ENCODE measurements at places on chromosomes 1 and 21.

- no peak for DNase-seq
Observed at GRCh38 chr1:167594822-167595221, 35.2 kb upstream of the RCSD1 start.

DNA sequence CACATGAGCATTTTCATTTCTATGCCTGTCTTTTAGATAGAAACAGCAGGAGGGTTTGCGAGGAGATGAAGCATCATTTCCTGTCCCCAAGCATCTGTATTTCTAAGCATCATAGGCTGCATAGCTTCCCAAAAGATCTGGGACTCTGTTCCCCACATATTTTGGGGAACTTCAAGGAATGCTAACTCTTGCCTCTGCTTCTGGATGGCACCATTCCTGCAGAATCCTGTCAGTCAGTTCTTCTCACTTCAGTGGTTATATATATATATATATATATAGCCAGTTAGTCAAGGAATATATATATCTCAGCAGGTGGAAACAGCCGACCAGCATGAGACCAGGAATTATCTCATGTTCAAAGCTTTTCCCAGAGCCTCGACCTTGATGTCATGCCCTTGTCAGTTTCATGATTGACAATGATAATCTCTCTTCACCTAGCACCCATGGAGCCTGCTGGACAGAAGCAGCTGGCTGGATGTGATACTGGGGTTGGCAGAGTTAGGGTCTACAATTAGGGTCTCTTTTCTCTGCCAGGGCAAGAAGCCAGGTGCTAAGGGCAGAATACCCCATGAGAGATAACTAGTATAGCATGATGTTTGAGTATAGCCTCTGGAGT is 2.4 kb downstream of the PFKFB2 start:
- no peak for DNase-seq

GRCh38 chr1:167273027-167273800 is 52.5 kb downstream of the POU2F1 start:
- no peak for DNase-seq

DNA sequence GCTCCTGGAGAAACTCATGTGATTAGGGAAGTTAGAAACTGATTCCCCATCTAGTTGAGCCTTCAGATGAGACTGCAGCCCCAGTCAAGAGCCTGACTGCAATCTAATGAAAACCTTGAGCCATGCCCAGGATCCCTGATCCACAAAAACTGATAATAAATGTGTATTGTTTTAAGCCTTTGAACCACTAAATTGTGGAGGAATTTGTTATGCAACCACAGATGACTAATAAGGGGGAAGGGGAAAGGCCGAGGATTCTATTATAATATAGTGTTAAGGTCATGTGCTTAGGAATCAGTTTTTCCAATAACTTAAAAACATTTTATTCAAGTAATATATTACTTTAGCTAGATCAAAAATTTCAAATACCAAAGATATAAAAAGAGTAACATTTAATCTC is 52.8 kb upstream of the USP25 start:
- no peak for DNase-seq

GRCh38 chr1:213733705-213734104 is 254.1 kb upstream of the PROX1 start:
- no peak for DNase-seq

- no peak for DNase-seq
Observed at GRCh38 chr1:36458910-36459309, 5.3 kb downstream of the MRPS15 start.

GRCh38 chr1:113242481-113242880 is 147.8 kb upstream of the MAGI3 start:
- no peak for DNase-seq

DNA sequence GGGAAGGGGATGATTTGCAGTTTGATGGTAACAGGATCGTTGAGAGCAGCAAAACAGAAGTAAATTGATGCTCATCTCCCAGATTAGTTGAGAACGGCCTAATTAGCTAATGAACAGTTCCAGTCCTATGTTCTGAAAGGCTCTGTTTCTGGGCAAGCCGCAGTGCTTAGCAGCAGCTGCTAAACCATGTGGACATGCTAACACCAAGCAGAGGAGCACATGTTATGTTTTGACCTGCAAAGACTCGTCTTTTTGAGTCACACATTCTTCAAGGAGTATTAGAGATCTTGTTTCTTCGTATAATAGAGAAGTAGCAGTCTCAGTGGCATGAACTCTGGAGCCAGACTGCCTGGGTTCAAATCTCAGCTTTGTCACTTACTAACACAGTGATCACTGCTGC is 58.1 kb downstream of the CACNA1E start:
- DNase-seq: no peak

- no peak for DNase-seq
Observed at GRCh38 chr1:32125313-32125712, 17.5 kb downstream of the KPNA6 start.

DNA sequence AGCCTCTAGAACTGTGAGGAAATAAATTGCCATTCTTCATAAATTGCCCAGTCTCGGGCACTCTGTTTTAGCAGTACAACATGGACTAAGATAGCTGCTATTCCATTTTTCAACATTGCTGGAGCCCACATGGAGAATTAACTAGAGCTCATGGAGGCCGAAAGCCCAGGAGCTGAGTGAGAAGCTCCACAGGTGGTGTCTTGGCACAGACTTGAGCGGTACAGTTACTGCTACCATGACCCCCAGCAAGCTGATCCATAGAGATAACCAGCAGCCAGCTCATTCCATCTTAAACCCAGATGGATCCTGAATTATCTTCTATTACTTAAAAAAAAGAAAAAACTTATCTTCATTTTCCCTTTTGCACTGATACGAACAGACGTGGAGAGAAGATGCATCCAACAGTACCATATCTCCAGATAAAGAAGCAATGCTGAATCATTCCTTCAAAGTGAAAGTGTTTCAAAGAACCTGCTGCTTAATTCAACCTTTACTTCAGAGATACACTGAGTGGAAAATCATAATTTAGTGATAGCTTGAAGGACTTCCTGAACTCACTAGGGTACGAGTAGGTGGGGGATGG is 115.1 kb downstream of the SETD4 start:
- no peak for DNase-seq

DNA sequence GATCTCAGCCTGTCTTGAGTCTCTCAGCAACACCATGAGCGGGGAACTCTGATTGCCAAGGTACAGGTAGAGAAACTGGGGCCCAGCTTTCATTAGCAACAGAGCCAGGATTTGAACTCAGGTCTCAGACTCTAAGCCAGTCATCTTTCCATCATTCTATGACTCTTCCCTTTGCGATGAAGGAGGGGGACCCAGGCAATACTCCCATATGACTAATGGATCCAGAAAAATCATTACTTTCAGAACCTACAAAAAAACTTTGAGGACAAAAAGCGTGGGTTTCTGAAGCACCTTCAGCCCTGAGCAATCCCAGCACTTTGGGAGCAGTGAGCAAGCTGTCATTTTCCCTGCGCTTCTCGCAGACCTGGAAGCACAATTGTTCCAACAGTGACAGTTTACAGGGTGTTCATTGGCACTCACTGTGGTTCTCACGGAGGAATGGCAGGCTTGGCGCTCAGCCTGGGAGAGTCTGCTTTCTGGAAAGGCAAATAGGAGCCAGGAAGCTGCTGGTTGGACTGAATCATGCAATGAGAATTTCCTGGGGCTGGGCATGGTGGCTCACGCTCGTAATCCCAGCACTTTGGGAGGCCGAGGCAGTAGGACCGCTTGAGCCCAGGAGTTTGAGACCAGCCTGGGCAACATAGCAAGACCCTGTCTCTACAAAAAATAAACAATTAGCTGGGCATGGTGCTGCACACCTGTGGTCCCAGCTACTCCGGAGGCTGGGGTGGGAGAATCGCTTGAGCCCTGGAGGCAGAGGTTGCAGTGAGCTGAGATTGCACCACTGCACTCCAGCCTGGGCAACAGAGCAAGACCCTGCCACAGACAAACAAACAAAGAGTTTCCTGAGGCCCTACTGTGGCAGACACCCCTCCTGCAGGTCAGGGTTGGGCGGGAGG is 40.1 kb downstream of the SLC2A7 start:
- DNase-seq: no peak

GRCh38 chr1:15770313-15770962 is 11.8 kb downstream of the FBLIM1 start:
- no peak for DNase-seq

DNA sequence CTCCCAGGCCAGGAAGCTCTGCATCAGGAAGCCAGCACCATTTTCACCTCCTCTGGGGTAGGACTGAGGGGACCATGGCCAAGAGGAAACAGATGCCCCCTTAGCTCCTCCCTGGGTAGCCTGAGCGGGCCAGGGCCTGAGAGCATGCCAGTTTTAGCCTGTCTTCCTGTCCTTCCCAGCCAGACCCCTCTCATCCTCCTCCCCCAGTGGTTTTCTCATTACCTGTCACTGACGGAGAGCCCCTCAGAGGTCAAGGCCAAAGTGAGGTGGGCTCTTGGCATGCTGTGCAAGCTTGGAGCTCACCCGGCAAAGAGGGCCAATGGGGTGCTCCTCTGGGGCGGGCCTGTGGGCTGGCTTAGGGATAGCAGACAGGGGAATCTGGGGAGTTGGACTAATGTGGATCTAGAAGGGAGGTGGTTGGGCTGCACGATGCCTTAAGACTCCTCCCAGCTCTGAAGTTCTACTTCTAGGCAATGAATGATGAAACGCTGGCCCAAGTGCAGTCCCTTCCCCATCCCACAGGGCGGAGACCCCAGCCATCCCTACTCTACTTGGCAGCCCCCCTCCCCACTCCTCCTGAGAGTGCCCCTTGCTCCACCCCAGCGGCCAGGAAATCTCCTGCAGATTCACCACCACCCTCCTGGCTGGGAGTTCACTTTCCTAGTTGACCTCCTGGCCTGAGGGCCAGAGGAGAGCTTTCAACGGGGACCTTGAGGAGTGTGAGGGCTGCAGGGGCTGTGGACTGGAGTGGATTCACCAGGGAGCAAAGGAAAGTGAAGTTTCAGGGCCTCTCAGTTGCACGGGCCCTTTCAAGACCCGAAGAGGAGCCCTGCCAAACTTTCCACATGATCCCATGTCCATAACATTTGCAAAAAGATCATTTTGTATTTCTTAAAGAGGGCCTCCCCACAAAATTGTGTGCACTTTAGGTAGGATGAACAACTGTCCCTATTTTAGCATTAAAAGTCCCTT is 9.4 kb upstream of the LMNA start:
- DNase-seq: no peak

DNA sequence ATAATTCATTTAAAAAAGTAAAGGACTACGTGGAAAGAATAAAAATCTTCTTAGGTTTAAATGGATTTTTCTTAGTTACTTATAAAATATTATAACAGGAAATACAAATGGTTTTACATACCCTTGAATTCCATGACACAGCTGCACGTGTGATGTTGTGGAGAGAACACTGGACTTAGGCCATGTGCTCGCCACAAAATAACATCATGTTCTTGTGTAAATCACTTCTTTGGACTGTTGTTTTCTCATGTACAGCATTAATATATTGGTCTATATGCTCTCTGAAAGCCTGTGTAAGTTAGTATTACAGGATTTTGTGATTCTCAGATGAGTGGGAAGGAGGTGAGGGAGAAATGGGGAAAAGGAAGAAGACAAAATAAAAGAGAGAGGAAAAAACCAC is 228.2 kb downstream of the DNM3 start:
- DNase-seq: no peak

GRCh38 chr1:220698607-220699016 is 8.4 kb downstream of the C1orf115 start:
- DNase-seq: no peak

- DNase-seq: peak; percentile 92
Observed at GRCh38 chr1:92485381-92486250, 1.1 kb downstream of the GFI1 start.

GRCh38 chr21:33300701-33301631 is 23.8 kb upstream of the IFNAR1 start:
- no peak for DNase-seq

DNA sequence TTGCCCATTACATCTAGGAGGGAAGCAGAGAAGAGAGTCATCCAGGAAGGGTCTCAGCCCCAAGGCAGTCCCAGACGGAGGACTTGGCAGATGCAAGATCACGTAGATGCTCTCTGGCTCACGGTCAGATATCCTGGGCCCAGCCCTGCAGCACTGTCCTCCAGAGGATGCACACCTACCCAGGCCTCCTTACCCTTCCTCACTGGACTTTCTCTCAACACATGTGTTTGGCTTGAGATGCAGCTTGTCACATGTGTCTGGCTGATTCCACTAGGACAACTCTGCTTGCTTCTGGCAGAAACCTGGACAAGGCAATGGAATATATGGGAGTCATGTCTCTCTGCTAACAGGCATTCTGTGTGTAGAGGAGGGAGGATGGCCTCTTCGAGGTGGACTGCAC is 32.4 kb upstream of the POU3F1 start:
- no peak for DNase-seq

DNA sequence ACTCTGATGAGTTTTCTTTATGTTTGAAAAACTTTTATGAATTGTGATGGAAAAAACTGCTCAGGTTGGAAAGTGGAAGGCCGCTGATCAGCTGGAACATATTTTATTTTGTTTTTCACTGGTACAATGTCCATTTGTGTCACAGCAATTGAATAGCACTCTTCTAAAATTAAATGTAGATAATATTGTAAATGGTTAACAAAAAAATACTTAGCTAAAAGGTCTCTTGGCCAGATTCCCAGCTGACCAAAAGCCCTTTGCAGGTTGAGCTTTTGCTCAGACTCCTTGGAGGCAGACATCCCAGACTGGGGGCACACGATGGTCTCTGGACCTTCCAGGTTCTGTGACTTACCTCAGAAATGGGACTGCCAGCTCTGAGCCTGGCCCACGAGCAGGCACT is 26.3 kb downstream of the SAMD13 start:
- DNase-seq: no peak

- DNase-seq: no peak
Observed at GRCh38 chr1:10613340-10613739, 138.6 kb downstream of the PEX14 start.

DNA sequence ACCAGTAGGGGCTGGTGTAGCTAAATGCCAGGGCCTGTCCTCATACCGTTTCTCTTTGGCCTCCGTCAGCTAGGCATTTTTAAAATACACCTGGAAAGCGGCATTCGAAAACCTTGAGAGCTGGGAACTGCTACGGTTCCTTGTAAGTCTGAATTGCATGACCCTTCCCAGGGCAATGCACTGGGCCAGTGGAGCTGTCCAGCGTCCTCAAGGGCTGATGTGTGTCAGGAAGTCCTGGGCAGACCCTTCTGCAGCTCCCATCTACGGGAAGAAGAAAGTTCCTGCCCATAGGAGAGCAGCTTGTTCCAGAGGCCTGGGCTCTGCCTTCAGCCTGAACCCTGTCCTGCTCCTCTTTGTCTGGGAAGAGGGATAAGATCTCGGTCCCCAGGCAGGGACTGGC is 34.1 kb downstream of the UBASH3A start:
- DNase-seq: no peak
